ENCODE measurements at places on chromosomes 1 and 21.

- DNase-seq, result no peak
These were observed 85.9 kb downstream of the TM2D1 start for GRCh38 chr1:61638911-61639605.

- no peak for DNase-seq
These were observed 38.9 kb upstream of the ADARB1 start for GRCh38 chr21:45035477-45035848.

DNA sequence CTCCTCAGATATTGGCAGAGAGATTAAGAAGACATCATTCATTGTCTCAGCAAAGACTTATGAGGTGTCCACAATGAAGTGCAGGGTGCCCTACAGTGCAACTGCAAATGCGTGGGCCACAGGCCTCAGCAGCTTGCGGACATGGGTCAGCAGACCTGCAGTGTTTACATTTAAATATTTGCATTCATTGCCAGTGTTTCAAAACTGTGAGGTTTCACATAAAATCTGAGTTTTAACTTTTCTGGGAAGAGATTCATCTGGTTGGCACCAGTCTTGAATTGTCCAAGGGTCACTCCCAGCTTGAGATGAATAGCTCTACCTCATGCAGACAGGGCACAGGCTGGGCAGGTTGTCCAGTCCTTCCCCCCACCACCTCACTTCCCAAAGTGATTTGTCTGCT lies 286.8 kb upstream of the DUSP10 start:
- no peak for DNase-seq

DNA sequence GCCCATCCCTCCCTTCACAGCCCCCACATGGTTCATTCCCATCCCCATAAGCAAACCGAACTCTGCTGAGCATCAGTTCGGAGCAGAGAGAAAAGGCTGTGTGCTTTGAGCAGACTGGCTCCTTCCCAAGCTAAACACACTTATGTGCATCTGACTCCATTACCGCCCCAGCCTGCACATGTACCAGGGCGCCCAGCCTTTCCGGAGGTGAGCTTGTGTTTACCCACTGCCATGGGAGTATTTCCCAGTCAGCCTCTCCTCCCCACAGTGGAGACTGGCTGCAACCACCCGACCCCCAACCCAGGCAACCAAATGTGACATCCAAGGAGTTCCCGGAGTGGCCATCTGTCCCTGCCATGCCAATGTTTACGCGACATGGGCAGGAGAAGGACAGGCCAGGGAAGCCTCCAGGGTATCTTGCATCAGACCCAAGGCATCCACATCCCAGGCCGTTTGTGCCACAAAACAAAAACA lies 9.4 kb downstream of the TIAM1 start:
- DNase-seq, result no peak

- no peak for DNase-seq
These were observed 256.4 kb downstream of the HMCN1 start for GRCh38 chr1:185990565-185990964.

DNA sequence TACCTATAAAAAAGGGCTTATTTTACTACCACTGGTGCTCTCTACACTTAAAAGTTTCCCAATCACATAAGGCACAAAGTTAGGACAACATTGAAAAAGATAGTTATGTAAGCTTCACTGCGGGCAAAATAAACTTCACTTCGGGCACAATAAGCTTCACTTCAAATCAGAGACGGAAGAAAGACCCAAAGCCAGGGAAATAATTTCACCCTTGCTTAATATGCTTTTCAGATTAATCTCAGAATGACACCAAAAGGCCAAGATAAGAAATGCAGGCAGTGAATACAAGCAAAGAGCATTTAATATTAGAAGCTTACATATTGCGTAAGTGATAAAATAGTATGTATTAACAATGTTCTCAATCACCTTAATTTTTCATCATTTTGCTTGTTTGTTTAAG lies 444.2 kb downstream of the SETD4 start:
- DNase-seq, result no peak

GRCh38 chr1:115170961-115171392 lies 81.7 kb upstream of the TSPAN2 start:
- DNase-seq, result no peak

DNA sequence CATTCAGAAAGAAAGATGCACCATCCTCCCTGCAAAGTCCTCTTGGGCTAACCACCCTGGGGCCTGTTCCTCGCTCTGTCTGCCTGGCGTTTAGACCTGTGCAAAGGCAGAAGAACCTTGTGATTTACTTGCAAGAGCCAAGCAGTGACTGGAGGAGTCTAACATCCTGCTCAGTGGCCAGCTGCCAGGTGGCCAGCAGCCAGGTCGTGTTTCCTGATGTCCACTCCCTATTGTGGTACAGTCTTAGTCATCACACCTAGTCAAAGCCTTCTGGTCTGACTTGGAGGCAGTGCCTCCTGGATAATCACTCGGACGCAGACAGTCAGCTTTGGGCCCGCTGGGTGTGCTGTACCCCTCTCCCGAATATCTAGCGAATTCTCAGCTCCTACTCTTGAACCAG lies 118.1 kb downstream of the PGBD5 start:
- no peak for DNase-seq

GRCh38 chr1:164622068-164622845 lies 63.3 kb downstream of the PBX1 start:
- DNase-seq, result no peak

DNA sequence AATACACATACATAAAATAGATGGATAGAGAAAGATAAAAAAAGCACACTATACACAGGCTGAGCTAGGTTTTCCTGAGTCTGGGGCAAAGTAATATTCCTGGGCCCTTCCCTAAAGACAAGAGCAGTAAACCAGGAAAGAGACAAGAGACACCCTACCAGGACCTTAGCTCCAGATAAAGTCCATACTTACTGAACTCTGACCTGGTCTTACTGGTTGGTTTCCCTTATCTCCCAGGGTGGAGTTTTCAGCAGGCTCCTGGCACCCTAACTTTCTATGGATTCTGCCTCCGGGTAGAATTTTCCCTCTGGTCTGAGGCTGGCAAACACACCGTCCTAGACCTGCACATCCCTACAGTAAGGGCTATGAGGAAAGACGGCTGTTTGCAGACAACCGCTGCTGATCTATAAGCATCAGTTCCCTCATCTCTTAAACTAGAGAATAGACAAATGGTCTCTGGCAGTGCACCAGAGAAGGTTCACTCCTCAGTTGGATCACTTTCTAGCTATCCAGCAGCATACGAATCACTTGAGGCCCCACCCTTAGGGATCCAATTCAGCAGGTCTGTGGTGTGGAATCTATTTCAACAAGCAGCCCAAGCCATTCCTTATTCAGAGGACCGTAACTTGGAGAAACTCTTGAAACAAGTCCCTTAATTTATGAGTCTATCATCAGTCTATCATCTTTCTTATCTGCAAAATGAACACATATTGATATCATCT lies 52.0 kb downstream of the ARHGEF11 start:
- DNase-seq, result no peak

Data from endothelial cell (in vitro differentiated cells).